T47D (cell line): ENCODE measurements at places on chromosomes 4 and X.

DNA sequence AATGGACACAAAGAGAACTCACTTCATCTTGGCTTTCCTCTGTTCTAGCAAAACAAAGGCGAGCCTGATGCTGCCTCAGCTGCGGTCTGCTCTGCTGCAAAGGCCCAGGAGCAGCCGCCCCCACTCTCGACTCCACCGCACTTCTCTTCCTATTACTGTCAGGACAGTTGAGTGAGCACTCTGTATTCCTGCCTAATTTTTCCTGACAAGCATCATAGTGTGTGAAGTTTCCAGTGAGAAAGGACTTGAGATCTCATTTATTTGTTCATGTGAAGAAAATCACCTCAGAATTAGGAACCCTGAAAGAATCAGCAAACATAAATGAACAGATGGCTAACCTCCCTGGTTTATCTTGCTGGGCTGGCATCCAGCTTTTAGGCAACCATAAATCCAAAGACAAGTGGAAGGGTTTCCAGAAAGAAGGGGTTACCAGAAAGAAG lies 15.6 kb downstream of the SCARB2 start:
- no peak for DNase-seq

DNA sequence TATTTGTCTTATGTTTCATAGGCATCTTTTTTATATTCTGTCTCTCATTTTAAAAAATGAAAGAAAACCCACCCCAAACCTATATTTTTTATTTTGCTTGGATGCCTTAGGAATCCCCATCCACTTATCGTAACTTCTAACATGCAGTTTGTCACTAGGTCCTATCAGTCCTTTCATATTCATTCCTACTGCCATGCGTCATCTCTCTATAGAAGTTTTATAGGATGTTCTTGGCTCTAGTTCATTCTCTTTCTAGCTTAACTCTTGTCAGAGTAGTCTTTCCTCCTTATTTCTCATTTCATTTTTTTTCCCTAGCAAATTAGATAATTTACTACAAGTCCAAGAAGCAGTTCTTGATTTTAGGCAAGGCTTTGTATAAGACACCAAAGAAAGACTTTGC lies 92.7 kb downstream of the LARP1B start:
- DNase-seq: no peak

DNA sequence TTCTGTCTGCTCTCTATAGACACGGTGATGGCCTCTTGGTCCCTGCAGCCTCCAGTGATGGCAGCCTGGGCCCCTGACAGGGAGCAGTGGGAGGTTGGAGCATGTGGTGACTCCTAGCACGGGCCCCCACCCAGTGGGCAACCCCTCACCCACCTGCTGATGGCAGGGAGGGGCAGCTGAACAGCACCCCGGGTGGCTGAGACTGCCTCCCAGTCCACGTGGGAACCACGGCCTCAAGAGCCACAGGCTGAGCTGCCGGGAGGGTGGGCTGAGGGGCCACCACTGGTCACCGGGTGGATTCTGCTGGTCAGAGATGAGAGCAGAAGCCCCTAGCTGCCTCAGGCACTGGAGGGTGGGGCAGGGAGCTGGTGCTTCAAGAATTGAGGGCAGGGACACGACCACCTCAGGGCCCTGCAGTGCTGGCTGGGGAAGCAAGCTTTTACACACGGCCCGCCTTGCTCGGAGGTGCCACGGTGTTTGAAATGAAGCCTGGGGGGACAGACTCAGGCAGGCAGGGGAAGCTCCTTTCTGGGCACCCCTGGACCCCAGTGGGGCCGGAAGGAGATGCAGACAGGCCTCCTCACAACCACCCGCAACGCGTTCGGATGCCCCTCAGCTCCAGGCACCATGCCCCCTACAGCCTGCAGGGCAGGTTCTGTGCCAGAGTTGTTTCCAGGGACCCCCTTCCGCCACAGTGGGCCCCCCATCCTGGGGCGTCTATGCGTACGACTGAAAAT lies 6.3 kb upstream of the HAUS3 start:
- DNase-seq: no peak

- DNase-seq: no peak
Measured at GRCh38 chrX:19852014-19853005, 35.1 kb downstream of the SH3KBP1 start.

DNA sequence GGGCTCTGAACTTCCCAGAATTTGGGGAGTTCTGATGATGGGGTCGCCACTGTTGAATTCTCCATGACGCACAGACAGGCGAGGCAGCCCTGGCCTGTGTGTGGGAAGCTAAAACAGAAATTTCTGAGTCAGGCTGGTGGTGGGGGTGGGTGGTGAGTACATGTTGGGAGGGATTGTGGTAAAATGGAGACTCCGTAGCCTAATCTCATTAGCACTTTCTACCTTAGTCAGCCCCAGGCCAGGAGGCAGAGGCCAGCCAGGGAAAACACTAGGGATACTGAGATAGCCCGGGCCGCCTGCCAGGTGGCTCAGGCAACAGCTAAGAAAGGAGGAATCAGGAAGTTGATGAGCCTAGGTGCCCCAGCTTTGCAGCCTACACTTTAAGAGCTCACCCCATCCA lies 39.3 kb upstream of the NHSL2 start:
- no peak for DNase-seq

DNA sequence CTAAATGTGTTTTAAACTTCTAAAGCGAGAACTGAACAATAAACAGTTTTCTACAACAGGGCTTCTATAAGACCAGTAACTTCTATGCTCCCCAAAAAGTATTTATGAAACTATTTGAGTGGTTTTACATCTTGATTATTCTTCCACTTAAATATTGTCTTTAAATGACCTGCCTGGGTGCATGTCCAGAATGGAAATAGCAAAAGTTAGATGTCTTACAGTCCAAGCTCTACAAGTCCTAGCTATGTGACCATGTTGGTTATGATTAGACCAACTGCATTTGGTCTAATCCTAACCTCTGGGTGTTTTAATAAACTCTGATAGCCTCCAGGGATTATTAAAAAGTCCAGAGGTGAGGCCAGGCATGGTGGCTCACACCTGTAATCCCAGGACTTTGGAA lies 79.0 kb upstream of the ATXN3L start:
- no peak for DNase-seq

DNA sequence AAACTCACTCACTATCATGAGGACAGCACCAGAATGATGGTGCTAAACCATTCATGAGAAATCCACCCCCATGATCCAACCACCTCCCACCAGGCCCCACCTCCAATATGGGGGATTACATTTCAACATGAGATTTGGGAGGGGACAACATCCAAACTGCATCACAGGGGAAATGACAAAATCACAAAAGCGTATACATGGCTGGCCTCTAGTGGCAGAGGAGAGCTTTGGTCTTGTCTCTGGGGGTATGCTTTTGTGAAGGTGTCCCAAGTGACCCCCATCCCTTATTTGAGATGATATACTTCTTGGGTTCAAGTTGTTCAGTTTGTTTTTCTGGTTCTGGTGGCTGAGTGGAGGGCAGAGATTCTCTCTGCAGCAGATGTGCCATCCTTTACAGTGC lies 8.5 kb upstream of the SETD7 start:
- DNase-seq: peak; percentile 38

GRCh38 chrX:40971736-40972135 lies 113.5 kb upstream of the USP9X start:
- no peak for DNase-seq

- no peak for DNase-seq
Measured at GRCh38 chr4:171118091-171118490, 695.1 kb upstream of the GALNTL6 start.

DNA sequence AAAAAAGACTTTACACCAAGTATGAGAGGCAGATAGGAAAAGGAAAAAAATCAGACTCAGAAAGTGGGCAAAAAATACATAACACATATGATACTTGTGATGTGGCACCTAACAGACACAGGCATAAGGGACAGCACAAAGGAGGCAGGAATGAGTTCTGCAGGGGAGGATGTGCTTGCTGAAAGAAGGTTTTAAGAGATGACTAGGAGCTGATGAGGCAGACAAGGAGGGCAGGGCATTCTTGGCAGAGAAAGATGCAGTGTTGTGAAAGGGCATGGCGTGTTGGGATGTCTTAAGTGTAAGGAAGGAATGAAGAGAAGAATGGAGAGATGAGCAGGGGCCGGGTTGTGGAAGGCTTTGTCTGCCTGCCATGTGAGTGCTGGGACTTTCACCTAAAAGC lies 49.7 kb upstream of the TMEM154 start:
- no peak for DNase-seq

- DNase-seq: no peak
Measured at GRCh38 chr4:121669163-121669550, 27.6 kb downstream of the ANXA5 start.

GRCh38 chr4:145483514-145483913 lies 1.9 kb downstream of the SMAD1 start:
- no peak for DNase-seq

DNA sequence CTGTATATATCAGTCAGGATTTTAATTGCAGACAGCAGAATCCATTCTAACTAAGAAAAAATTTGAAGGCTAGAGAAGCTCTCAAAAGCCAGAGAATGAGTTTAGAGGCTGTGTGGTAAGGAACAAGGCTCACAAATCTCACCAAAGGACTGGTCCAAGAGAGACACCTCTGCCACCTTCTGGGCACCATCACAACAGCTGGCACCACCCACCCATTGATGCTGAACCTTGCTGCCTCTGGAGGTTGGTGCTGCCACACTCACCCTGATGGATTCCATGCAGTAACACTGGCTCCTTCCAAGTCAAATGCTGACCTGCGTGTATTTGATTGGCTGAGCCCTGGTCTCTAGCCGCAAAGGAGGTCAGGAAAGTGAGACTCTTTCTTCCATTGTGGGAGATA lies 100.8 kb downstream of the BEND2 start:
- peak; percentile 51 for DNase-seq

GRCh38 chr4:107058828-107059227 lies 22.7 kb upstream of the DKK2 start:
- DNase-seq: no peak

GRCh38 chr4:187908731-187909130 lies 86.8 kb upstream of the ZFP42 start:
- DNase-seq: no peak

DNA sequence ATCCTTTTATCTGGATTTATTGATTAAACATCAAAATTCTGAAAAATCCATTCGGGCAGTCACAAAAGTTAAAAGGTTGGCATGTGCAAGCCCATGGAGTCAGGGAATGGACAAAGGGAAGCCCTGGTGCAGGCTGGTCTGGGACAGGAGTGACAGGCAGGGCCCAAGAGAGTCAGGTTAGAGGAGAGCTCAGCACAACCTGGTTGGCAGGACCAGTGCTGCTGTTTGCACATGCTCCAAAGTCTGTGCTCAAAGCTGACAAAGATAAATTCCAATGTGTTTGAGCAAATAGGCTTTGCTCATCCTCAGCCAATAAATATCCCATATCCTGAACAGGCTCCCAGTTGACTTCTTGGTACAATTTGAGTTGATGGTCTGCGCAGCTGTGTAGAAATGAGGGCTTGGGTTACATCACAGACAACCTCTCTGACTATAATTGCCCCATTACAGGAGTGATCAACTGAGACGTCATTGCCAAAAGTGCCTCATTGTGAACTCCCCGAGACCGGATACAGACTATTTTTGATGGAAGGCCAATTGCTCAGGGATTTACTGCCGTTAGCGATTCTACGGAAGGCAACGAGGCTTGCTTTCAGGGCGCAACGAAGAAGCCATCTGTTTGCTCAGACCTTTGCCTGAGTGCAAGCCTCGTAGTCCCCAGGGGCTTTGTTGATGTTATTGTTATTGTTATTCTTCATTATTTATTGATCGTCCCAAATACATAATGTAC lies 1008.1 kb upstream of the TENM3 start:
- no peak for DNase-seq

DNA sequence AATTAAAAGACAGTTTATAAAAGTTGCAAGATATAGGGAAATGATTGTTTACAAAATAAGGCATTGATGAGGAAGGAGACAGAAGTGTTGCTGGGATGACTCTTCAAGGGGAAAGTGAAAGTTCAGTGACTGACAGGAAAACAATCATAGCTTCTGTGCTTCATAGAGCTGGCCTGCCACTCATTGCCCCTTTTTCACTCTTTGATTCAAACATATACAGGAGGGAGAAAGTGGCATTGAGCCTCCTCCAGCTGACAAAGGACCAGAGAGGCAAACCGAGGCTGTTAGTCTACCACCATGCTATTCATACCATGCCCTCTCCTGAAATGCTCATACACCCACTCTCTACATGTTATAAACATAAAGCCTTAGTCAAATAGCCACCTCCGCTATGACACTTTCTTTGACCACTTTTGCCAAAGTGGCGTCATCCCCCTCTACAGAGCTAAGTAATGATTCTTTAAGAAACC lies 79.2 kb upstream of the ATOH1 start:
- DNase-seq: no peak

DNA sequence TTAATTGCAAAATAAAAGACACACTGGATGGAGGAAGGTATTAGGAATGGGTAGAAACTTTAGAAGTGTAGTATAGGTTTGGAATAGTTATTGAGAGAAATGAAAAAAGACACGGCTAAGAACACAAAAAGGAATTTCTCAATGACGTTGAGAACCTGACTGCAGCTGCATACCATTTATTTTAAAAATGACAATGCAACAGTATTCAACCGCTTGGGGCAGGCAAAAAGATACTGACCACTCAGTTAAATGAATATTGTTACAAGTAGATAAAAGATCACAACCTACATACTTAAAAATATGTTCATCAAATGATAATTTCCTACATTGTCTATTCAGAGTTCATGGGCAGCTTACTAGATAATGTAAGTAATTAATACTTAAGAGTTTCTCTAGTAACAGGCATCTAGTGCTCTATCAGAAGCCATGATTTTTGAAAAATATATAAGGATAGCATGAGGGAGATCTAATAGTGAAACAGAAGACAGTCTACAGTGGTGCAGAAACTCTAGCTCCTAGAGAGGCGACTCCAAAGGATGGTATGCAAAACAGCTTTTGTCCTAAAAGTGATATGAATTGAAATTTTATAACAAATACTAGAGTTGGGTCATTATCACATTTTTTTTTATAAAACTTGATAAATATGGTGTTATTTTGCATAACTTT lies 216.2 kb upstream of the VEGFC start:
- DNase-seq: no peak

DNA sequence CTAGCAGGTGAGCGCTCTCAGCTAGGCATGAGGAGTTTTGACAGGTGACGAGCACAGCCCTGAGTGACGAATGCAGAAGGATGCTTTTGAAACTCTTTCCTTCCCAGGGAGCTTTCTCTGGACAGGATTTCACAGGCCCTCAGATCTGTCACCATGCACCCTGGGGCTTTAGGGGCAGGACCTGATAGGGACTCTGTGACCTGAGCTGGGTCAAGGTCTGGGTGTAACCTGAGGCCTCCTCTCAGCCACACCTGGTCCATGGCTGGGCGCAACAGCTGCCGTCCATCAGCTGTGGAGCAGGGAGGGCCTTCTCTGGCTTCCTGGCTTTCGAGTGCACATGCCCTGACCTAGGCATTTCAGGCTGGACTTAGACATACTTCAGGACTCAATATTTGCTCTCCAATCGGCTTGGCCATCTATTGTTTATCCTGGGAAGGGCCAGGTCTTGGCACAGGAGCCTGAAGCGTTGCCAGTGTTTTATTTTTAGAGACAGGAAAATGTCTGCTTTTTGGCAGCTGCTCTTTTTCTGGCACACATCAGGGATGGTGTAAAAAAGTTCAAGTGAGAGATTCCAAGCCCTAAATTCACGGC lies 56.4 kb downstream of the C4orf51 start:
- DNase-seq: no peak

- DNase-seq: peak; percentile 58
Measured at GRCh38 chr4:140947506-140947905, 185.8 kb downstream of the RNF150 start.
